ENCODE measurements at places on chromosomes 11 and 22.

DNA sequence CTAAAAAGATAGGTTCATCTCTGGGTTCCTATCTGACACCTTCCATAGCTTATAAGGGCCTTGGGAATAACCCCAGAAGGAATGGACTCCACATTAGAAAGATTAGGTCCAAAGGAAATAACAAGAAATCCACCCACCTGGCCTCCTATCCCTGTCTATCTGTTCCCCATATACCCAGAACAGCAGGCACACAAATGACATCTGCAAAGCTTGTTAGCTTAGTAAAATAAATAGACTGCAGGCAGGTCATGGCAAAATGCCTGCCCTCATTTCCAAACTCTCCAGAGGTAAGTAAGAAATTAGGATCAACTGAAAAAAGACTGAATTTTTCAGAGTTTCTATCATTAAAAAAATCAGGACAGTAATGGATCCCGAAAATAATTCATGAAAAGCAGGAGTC is 489.5 kb downstream of the DLG2 start:
- DNase-seq, result peak; percentile 47

DNA sequence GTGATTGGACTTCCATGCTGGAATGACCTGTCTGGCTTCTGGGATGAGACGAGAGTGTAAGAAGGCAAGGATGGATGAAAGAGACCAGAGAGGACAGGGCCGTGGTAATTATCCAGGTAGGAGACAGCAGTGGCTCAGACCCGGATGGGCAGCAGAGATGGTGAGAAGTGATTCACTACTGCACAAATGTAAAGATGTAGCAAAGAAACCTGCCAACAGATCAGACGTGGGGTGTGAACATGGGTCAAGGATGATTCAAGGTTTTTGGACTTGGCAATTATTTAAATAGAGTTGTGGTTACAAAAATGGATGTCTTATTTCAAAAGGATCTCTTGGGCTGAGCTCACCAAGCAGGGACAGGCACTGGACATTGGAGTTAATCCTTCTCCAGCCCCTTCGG is 32.7 kb downstream of the RIBC2 start:
- DNase-seq, result no peak

DNA sequence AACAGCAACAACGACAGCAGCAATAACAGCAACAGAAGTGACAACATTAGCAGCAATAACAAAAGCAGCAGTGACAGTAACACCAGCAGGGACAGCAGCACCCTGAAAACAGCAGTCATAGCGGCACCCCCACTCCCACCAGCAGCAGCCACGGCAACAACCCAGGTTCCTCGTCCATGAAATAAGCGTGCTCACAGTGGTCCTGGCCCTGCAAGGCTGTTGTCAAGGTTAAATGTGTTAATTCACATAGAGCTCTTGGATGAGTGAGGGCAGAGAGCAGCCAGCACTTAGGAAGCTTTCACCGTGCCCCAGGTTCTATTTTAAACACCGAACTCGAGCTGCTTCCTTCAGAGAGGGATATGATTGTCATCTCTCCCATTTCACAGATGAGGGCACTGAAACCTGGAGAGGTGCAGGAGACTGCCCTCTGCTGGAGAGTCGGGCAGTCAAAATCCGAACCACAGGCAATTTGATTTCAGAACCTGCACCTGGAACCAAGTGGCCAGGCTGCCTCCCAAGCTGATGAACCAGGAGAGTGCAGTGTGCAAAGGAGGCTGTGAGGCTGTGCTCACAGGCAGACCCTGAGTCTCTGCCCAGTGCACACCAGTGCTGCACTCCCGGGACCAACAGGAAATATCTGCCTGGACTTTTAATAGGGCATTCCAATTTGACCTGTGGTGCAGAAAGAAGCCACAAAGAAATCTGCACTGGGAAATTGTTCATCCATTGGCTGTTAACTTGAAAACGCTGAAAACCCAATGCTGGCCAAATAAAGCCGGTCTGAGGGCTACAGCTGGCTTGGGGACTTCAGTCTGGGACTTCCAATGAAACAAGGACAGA is 22.9 kb upstream of the FGF3 start:
- DNase-seq, result no peak

DNA sequence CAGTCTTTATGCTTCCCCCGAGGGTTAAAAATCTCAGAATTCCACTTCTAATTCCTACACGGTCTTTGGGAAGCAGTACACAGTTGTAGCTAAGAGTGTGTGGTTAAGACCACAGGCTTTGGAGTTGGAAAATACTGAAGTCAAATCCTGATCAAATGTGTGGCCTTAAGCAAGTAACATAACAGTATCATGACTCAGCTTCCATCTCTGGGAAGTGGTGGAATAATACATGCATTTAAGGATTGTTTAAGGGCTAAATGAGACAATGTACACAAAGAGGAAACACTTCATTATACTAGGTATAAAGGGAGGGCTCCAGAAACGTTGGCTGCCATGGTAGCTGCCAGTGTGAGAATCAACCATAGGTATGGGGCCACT is 71.5 kb downstream of the FAT3 start:
- no peak for DNase-seq
